Inflammatory macrophage (primary cell): ENCODE measurements at places on chromosomes 7 and 10.

DNA sequence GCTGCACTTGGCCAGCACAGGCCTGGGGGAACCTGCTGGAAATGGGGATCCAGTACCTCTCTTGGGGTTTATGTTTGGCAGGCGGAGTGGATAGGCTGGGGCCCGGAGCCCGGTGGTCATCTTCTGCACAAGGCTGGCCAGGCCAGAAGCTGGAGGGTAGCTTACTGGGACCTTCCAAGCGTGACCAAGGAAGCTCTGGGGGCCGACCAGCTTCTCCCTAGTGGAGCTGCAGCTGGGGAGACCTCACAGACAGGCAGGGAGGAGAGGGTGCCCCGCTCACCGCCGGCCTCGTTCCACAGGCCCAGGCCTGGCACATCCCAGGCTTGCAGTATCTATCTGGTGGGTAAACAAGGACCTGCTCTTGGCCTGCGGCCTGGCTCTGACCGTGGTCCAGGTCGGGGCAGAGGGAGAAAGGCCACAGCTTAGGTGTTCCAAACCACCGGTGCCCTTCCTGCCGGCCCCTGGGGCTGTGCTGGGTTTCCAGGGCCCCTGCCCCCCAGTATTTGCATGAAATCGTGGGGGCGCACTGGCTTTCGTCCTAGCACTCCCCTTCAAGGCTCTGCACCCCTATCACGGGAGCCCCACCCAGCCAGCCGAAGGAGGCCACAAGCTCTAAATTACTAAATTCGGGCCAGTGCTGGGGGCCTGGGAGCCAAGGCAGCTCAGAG lies 1.5 kb upstream of the ELFN1 start:
- no peak for DNase-seq

GRCh38 chr10:24240041-24240751 lies 31.3 kb downstream of the KIAA1217 start:
- DNase-seq: no peak

DNA sequence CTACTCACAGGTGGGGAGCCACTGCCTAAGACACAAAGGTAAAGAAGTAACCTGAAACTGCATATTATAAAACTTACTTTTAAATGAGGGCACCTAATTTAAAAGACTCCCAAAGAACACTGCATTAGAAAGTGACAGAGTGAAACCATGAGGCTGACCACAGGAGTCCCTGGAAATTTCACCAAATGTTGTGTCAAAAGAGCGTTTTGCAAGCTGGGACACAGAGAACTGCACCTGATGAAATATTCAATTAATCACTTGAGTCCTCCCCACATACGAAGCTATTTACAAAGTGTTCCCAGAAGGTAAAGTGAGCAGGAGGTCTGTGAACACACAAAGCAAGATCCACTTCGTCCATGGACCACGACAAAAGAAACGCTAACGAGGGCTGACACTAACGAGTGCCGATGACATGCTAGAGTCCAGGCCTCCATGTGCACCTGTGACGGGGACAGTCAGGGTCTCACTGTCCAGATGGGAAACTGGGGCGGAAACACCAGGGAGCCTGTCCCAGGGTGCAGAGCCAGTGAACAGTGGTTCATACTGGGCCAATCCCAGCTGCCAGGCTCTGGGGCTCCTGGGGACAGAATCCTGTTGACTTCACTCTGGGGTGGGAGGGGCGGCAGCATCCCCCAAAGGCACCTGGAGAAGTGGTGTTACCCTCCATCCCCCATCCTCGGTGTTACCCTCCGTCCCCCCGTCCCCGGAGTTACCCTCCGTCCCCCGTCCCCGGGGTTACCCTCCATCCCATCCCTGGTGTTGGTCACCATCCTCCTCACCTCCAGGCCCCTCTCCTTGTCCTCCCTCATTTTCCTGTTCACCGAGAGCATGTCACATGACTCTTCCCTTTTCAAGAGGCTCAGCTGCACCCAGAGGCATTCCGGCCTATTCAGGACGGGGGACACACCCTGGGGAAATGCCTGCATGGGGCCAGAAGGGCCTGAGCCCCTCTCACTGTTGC lies 63.4 kb downstream of the DIP2C start:
- no peak for DNase-seq

DNA sequence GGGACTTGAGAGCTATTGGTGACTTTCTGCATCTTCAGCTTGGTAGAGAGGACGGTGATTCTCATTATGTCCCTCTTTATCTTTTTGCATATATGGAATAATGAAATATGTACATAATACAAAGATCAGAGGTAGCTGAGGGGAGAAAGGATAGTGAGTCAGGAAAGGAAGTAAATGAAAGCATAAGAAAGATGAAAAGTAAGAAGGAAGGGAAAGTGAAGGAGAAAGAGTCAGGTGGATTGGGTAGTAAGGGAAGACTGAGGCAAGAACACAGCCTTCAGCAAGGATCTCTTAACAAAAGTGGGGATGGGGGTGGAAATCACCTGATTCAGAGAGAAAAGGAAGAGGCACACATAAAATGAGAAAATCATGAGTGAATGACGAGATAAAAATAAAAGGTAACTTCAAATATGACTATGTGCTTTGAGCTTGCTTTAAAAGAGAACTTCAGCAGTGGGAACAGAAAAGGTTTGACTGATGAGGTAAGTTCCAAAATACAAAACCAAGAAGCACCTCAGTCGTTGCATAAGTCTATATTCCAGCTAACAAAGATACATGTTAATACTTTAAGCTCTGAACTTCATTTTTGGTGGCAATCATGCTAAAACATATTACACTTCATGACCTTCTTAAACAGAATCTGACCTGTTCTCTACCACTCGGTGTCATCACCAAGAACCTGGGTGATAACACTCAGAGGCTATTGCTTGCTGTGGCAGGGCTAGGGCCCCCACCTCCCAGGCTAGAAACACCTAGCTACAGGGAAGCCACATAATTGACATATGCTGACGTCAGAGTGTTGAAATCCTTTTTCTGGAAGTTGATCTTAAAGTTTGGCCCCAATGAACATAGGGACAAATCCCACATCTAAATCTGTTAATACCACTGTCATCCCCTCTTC lies 32.9 kb downstream of the NRCAM start:
- DNase-seq: no peak

GRCh38 chr10:101925027-101925426 lies 81.4 kb upstream of the KCNIP2 start:
- no peak for DNase-seq

- no peak for DNase-seq
These were observed 101.1 kb downstream of the SLC37A3 start for GRCh38 chr7:140297192-140297591.

- DNase-seq: no peak
These were observed 56.4 kb downstream of the ETV1 start for GRCh38 chr7:13933091-13933490.

- no peak for DNase-seq
These were observed 41.8 kb upstream of the HERPUD2 start for GRCh38 chr7:35736725-35737124.

DNA sequence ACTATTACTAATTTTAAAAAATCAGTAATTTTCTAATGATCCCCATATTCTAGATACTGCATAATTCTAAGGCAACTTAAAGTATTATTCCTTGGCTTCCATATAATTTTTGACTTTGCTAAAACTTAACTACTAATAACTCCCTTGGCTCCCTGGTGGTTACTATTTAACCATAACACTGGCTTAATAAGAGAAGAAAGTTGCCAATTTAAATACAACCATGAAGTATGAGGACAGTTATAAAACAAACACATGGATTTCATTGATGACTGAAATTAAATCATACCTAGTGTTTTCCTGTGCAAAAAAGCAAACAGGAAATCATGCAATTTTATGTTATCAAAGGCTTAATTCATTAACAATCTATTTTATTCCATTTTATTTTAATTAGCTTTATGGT lies 1073.9 kb downstream of the GRM8 start:
- DNase-seq: no peak

DNA sequence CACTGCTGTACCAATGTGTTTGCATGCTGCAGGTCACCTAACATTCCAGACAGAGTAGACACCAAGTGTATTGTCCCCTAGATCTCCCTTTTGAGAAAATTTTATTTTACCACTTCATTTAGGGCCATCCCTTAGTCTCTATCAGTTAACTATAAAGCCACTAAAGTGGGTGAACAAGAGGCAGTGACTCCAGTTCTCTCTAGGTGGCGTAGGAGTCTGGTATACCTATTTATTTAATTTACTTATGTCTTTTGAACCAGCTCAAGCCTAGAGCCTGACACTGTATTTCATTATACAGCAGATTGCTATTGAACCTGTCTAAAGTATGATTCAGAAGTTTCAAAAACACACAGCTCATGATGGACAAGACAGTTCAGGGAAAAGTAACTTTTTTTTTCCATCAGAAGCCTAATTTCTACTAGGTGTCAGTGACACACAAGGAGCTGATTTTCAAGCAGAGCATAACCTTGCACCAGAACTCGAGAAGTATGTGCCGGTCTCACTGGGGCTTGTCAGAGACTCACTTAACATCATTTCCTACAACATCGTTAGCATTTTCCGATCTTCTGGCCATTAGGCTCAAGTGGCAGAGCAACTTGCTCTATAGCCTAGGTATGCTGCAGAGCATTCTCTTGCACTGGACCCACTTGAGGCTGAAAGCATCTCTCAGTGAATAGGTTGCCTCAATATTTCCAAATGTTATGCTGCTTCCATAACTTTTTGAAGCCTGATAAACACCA lies 175.4 kb downstream of the CDC14C start:
- DNase-seq: no peak

DNA sequence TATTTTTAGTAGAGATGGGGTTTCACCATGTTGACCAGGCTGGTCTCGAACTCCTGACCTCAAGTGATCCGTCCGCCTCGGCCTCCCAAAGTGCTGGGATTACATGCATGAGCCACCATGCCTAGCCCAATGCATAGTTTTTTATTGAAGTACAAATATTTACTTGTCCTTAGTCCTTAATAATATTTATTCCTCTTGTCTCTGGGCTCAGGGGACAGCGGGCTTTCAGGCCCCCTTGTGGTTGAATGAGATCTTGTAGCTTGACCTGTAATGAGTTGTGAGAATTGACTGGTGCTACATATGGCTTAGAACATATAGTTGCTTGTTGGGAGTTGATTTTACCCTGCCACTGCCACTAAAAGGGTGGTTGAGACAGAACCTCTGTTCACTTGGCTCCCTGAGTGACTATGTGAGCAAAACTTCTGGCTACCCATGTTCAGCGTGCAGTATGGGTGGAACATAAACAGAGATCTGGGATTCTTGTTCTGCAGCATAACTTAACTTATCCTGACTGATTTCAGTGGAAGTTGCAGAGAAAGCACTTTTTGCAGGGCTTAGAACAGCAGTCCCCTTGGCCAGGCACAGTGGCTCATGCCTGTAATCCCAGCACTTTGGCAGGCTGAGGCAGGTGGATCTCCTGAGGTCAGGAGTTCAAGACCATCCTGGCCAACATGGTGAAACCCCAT lies 14.9 kb downstream of the CCL26 start:
- DNase-seq: peak; percentile 60

GRCh38 chr7:158030071-158030470 lies 557.6 kb downstream of the PTPRN2 start:
- no peak for DNase-seq

GRCh38 chr7:96481796-96482195 lies 159.9 kb upstream of the SLC25A13 start:
- no peak for DNase-seq

DNA sequence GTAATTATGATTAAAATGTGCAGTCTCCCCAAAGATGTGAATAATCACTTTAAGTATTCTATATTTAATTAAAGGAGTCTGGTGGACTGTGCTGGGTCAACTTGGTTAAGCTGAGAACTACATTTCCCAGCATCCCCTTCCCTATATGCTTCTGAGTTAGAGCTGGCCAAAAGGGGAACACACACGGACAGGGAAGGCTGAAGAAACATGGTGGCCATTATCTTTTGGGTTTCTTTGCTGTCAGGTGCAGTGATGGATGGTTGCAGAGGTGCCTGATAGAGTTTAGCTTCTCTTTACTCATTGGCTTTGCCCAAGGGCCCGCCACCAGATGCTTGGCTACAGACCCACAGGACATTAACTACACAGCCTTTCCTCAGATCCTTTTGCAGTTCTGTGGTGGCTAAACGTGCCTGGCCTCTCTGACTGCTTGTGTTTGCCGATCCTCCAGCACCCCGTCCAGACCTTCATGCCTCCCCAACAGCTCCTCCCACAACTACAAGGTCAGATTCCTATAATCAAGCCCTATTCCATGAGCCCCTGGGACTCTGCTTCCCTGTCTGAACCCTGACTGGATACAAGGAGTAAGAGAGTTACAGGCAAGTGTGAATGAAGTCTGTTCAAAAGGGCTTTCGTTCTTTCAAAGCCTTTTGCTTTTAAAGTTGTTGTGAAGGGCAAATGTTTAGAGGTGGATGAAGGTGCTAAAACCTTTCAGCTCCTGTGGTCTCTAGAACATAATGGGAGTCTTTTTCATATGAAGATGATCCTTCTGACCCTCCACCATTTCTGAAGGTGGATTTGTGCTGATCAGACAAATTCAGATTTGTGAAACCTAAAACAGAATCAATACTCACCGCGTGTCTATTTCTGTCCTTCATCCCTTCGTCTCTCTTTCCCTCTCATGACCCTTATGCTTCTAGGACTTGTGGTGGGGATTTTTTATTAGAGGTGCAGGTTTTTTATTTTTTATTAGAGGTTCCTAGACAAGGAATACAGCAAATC lies 21.5 kb downstream of the BUB3 start:
- DNase-seq: no peak

DNA sequence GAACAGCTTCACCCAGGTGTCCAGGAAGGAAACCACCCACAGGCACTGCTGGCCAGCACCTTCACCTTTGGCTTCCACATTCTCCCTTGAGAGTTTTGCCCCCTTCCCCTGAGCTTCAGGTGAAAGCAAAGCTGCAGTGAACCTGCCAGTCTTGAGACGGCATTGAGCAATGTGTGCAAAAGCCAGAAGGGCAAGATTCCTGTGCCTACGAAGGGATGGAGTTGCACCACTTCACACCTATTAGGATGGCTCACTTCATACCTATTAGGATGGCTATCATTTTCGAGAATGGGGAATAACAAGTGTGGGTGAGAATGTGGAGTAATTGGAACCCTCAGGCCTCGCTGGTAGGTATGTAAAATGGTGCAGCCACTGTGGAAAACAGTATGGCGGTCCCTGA lies 7.2 kb downstream of the HABP2 start:
- DNase-seq: no peak

DNA sequence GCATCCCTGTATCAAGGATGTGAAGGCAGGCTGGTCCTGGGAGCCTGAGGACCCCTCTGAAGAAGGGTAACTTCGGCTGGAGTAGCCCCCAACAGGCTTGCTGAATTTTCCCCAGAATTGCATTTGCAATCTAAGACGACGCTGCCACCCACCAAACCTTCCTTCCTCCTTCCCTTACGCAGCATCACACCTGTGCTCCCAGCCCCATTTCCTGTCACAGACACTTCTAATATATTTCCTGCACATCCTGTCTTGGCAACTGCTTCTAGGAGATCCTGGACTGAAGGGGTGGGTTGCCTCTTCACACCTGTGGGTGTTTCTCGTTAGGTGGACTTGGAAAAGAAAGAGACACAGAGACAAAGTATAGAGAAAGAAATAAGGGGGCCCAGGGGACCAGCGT lies 9.4 kb upstream of the PGAM1 start:
- DNase-seq: no peak
